Stimulated activated CD4-positive, alpha-beta T cell treated with anti-CD3 and anti-CD28 coated beads, Interleukin-12 subunit alpha, Interleukin-12 subunit beta, amount 100 ng/mL, for 4 hours (primary cell): ENCODE measurements at places on chromosomes 3 and 15.

DNA sequence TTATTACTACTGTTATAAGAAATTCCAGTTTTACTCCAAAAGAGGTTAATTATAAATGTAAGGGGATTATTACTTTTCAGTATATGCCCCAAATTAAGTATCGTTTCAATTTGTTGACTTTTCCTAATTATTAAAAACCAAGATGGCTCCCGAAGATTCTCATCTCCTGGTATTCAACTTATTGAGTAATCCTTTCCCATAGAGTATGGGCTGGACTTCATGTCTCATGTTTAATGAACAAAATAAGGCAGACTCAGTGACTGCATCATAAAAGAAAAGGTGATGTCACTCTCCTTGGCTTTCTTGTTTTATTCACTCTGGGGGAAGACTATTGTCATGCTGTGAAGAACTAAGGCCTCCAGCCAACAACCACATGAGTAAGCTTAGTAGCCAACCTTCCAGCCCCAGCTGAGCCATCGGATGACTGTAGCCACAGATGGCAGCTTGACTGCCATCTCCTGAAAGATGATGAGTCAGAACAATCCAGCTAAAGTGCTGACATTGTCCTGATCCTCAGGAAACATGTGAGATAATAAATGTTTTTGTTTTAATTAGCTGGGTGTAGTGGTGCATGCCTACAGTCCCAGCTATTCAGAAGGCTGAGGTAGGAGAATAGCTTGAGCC lies 17.3 kb downstream of the IGF2BP2 start:
- no peak for DNase-seq

- no peak for DNase-seq
Measured at GRCh38 chr3:132006605-132007204, 28.1 kb downstream of the CPNE4 start.

- DNase-seq, result no peak
Measured at GRCh38 chr3:196947860-196948441, 5.6 kb upstream of the NCBP2 start.

GRCh38 chr3:105431200-105431599 lies 64.5 kb downstream of the ALCAM start:
- no peak for DNase-seq

DNA sequence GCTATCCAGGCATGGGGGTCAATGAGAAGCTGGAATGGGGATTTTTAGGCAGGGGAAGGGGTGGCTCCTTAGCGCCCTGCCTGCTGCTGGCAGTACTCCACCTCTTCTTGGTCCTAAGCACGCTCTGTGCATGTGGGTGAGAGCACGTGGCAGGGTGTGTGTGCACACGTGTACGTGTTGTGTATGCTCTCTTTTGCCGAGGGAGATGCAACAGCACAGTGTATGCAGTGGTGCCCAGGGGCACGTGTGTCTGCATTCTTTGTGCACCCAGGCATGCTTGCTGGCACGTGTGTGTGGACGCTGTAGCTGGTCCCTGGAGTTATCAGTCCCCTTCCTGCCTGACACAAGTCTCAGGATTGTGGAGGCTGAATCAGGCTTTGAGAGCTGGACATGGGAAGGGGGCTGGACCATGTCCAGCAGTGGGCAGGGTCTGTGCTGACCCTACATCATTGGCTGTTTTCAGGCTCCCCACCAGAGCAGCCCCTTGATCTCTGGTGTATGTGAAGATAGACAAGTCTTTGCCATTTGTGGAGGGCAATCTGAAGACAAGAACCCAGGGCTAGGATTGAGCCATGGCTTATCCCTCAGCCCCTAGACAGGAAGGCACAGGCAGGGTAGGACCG lies 1.9 kb upstream of the CAMKV start:
- DNase-seq, result no peak

- DNase-seq, result no peak
Measured at GRCh38 chr3:16182612-16183011, 8.1 kb downstream of the GALNT15 start.

- no peak for DNase-seq
Measured at GRCh38 chr3:152156880-152157279, 111.8 kb upstream of the MBNL1 start.

DNA sequence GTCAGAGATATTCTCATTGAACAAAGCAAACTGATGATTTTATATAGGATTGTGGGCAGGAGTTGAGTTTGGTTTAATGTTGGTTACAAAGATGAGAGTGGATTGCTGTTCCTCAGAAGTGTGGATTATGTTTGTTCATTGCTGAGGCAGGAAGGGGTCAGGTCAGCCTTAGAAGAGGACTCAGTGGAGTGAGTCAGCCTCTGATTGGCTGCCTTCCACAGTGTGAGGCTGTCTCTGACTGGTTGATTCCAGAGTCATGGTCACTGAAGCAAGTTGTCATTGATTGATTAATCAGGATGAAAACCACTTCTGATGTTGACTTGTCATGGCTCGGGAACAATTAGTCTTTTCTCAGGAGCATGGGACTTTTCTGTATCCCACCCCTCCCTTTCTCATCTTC lies 36.2 kb downstream of the KBTBD12 start:
- no peak for DNase-seq

GRCh38 chr3:115512565-115513415 lies 110.5 kb upstream of the GAP43 start:
- no peak for DNase-seq

GRCh38 chr3:194986208-194987043 lies 284.5 kb downstream of the XXYLT1 start:
- no peak for DNase-seq

- DNase-seq, result no peak
Measured at GRCh38 chr3:150721285-150722130, 17.8 kb upstream of the ERICH6 start.

GRCh38 chr3:104554425-104554824 lies 812.3 kb upstream of the ALCAM start:
- no peak for DNase-seq

GRCh38 chr3:52188556-52188955 lies 9.4 kb upstream of the ALAS1 start:
- no peak for DNase-seq

- peak; percentile 12 for DNase-seq
Measured at GRCh38 chr3:32392536-32393302, 1.1 kb downstream of the CMTM7 start.
